ENCODE measurements at places on chromosomes 7 and 10.

DNA sequence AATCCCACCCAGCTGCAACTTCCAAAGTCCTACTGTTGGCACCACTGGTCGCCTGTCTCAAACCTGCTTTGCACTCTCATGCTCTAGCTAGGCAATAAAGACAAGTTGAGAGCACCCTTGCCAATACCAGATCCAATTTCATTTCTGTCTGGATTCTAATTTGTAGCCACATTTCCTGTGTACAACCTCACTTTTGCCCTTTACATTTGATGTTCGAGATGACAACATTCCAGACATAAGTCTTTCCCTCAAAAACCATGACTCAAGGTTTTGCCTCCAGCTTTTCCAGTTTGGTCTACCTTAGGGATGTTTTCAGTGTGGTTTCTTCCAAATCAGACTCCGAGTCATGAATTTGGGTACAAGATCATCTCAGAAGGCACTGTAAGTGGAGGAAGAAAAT, 309.0 kb downstream of the GPAM start:
- DNase-seq = no peak

- no peak for DNase-seq
These were observed 312.4 kb downstream of the KCNMA1 start for GRCh38 chr10:77325233-77325537.

GRCh38 chr7:100827330-100828226, at the start of gene EPHB4:
TSS of gene EPHB4 (minus strand) at chr7:100827523. CDS start at chr7:100827030, 493 bp downstream.
- DNase-seq = no peak

GRCh38 chr10:94344522-94345122, 18.1 kb downstream of the NOC3L start:
- no peak for DNase-seq
